ENCODE measurements at places on chromosomes 1 and 21.
A peak's percentile ranks its signal among the peaks of the same experiment; 100 is the strongest.

DNA sequence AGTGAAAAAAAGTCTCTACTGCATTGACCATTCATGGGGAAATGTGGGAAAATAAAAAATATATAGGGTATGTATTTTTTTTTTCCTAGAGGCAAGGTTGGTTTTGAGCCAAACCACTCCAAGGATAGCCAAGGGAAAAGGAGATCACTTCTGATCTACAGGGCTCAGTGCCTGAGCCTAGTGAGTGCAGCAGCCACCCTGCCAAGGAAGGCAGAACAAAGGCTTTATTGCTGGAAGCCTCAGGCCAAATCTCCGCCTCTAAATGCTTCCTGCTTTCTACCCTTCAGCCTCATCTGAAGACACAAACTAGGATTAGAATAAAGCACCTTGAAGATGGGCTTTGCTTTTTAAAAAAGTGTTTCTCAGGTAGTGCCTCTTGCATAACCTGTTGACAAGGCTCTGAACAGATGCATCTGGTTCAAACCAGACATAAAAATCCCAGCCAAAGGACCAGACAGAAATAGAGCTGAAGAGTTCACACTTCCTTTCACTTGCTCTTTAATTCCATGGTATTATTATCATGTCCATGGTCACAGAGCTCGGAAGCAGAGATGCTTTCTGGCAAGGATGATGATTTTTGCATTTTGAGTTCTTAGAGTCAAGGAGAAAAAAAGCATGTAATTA, 10.5 kb downstream of the C1orf115 start:
- DNase-seq = no peak

- no peak for DNase-seq
Measured at GRCh38 chr1:16242556-16243214, 5.7 kb upstream of the CPLANE2 start.

DNA sequence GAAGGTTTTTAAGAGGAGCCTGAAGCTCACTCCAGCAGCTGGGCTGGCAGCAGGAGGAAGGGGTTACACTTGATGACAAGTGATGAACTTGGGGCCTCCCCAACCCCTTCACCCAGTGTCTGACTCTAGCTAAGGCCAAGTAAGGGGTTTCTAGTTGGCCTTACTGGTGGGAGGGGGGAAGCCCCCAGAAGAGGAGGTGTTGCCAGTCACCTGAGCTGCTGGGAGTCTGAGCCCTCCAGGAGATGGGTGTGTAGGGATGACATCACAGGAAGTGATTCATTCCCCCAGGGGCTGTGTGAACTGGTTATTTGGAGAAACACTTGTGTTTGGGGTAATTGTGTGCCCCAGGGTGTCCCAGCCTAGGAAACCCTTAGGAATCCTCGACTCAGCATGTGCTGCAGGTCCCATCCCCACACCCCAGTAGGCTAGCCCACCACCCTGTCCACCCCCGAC, 3.1 kb downstream of the PADI1 start:
- DNase-seq = no peak

DNA sequence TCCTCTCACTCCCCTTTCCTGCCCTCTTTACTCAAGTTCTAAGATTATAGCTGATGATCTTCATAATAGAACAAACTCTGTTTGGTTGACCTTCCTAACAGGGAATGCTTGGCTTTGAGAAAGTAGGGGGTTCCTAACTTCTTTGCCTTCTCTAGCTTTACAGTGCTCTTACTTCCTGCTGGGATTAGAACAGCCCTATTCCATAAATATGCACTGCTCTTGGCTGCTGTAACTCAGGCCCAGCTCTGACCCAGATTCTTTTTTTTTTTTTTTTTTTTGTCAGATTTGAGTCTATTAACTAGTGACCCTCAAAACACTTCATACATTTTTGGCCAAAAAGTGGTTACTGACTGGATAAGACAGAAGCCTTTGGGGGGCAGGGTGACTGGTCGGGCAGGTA, 39.4 kb upstream of the PIGV start:
- DNase-seq = no peak

DNA sequence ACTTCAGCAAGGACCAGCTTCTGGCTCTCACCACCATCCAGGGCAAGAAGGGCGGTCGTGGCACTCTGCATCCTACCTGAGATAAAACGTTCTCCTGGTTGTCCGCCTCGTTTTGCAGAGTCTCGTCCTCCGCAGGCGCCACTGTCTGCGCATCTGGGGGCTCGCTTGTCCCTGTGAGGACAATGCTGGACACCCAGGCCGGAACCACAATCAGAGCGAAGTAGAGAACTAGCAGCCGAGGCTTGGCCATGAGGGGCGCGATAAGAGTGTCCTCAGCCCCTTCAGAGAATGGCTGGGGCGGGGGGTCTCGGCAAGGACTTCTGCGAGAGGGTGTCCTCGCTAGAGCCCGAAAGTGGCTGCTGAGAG, 505 bp downstream of the OLFML2B start:
- no peak for DNase-seq

- peak; percentile 41 for DNase-seq
Measured at GRCh38 chr1:155976062-155976912, 2.1 kb downstream of the ARHGEF2 start.

- DNase-seq = no peak
Measured at GRCh38 chr1:232568331-232568852, 61.5 kb downstream of the SIPA1L2 start.

- DNase-seq = no peak
Measured at GRCh38 chr1:13517193-13517812, 3.5 kb upstream of the LRRC38 start.

GRCh38 chr21:44720170-44720569, 8.8 kb upstream of the TSPEAR start:
- DNase-seq = no peak

DNA sequence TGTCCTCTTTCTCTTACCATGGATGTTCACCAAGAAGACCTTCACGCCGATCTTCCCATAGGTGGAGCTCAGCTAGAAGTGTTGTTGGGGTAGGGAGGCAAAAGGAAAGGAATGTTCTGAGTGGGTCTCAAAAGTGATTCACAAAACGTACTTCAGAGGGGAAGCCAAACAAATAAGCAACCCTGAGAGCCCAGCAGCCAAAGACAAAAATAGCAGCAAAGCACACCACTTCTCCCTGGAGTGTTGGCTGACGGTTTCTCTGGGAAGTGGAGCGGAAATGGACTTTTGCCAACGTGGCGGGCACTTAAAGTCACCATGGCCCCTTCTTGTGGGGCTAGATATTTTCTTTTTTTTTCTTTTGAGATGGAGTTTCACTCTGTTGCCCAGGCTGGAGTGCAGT, 23.1 kb downstream of the SLC26A9 start:
- no peak for DNase-seq

DNA sequence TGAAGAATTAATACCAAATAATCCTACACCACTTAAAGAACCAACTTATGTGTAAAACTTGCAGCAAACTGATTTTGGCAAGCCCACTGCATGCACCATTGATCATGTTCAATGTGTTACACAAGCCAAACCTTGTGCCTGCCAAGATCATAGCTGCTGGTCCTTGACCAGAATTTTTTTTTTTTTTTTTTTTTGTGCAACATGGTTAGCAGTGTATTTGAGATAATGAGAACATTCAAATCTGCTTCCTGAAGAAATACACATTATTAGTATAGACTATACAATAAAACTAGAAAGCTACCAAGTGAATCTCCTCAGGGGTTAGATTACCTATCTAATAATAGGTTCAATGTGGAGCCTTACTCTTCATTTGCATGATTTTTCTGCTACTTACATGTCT, 421.0 kb downstream of the MRPL39 start:
- no peak for DNase-seq

DNA sequence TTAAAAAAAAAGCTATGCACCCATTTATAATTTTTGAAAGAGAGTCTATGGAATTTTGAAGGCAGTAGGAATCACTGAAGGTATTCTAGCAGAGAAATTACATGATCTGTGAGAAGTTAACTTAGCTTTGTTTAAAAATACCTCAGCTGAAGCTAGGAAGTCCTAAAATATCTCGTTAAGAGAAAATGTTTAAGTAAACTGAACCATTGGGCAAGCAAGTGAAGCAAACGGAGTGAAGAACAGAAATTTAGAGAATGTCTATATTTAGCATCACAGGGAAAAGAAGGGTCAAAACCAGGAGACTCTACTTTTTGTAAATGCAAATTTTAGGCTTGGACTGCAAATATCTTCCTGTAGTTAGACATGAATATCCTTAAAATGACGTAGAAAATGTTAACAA, 230.8 kb downstream of the HMCN1 start:
- DNase-seq = no peak

DNA sequence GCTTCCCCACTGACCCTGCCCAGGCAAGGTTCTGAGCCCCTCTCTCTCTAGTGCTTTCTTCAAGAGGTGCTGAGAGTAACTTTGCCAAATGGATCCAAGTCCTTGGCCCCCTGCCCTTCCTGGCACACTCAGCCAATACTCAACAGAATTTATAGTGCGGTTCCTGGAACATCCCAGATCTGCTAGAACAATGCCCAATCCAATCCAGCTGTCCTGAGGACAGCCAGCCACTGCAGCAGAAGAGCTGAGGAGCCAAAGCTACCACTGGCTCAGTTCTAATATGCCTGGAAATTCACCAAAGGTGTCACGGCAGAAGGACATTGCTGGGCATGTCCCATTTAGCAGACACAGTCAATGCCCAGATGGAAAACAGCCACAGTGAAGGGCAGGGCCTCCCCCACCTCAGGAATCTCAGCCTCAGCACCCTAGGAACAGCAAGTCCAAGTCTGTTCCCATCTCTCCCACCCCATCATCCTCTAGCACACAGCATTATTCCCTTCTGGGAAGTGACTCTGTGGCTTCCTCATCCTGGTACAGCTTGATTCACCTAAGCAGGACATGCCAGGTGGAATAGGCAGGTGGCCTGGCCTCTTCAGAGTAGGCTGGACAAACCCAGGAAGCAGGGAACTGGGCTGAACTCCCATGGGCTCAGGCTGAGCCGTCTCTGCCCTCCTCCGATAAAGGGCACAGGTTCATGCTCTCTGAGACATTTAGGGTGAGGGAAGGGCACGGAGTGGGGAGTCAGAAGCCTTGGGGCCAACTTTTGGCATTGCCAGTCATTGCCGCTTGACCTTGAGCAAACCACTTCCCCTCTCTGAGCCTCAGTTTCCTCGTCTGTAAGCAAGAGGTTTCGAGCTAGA, 24.6 kb downstream of the PMVK start:
- no peak for DNase-seq

DNA sequence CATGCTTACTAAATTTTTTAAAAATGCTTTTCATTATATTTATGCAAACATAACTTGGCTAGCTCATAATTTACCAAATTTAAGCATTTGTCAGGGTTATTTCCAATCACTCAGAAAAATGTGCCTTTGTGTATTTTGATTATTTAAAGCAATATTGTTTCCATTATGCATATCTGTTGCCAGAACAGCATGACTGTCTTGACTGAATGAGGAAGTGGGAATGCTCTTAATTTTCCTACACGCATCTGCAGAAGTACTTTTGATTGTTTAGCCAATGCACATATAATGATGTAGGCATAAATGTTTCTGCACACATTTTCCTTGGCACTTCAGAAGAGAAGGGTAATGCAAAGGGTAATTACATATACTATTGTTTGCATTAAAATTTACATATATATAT, 92.5 kb upstream of the ADGRL2 start:
- no peak for DNase-seq

- no peak for DNase-seq
Measured at GRCh38 chr1:176733661-176734060, 270.7 kb downstream of the PAPPA2 start.

- no peak for DNase-seq
Measured at GRCh38 chr1:58689167-58689566, 10.7 kb downstream of the MYSM1 start.

- DNase-seq = no peak
Measured at GRCh38 chr21:42113926-42114409, 42.9 kb downstream of the UMODL1 start.

DNA sequence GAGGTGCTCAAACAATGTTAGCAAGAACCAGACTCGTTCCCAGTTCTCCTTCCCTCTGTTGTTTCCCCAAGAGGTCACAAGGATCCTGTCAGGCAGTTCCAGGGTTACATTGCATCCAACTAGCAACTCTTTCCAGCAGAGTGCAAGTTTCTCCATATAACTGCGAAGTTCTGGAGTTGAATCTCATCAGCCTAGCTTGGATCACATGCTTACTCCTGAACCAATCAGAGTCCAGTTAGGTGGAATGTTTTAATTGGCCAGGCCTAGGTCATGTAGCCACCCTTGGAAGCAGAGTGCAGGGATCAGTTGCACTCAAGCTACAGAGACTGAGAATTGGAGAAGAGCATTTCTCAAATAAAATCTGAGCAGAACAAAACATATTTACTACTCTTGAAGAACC, 15.9 kb upstream of the PIK3R3 start:
- no peak for DNase-seq

DNA sequence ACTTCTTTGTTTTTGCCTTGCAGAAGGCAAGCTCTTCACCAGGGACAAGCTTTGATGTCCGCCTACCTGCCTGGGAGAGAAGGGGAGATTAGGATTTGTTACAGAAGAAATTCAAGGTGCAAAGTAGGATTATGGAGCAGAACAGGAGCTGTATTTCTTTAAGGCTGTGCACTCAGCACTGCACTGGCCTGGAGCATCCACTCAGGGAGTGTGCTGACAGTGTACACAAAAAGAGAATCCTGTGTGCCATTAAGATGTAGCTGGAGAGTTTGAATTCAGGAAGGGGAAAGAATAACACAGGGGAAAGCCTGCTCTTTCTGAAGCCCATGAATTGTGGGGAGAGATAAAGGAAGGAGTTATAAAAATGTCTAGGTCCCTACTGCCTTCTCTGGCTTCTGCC, 137.7 kb upstream of the ETS2 start:
- no peak for DNase-seq

- peak; percentile 70 for DNase-seq
Measured at GRCh38 chr1:56578138-56578962, 1.0 kb downstream of the PLPP3 start.

DNA sequence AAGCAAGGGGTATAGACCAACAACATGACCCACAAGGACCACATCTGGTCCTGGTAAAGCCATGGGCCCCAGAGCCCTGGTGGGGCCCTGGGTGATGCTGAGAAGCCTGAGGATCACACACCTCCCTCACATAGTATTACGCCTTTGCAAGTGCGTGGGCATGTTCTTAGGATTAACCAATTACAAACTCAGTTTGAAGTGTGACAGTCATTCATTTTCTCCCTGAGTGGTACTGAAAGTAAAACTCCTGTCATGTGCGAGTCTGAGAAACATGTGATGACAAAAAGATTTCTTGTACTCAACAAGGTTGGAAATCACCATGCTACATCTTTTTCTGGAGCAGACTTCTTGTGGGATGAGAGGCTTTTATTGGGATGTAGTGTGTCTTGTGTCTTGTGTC, 315.3 kb upstream of the DUSP10 start:
- no peak for DNase-seq

DNA sequence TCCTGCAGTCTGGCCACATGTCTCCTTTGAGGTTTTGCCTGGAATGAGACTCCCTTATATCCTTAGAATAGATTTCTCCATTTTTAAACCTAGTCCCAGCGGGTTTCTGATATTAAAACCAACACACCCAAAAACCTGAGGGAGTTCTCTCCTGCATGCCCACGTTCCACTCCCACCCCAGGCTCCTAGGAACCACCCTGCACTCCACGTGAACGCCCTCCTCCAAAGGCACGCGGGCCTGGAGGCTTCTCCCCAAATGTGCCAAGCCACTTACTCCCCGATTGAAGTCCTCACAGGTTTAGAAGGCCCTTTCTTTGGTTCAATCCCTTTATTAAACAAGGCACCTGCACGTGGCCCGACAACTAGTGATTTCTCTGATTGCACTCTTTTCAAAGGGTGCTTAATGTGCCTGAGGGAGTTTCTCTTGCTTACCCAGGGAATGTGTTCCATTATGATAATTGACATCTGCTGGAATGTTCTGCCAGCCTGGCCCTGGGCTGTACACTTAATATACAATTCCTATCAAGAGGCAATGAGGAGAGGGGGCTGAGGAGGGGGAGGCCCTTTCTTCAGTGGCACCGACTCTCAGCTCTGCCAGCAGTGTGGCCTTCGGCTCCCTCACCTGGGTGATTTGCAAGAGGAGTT, 104.3 kb upstream of the ADAR start:
- DNase-seq = peak; percentile 49
